Left renal cortex interstitium (tissue), 4 donors: ENCODE measurements at places on chromosomes 5 and 9.

- no peak for DNase-seq
Observed at GRCh38 chr9:115022760-115023434, 92.5 kb upstream of the TNFSF8 start.

- no peak for DNase-seq
Observed at GRCh38 chr9:129242191-129242941, 64.3 kb upstream of the IER5L start.

GRCh38 chr5:112657804-112658203, 79.9 kb upstream of the APC start:
- no peak for DNase-seq

DNA sequence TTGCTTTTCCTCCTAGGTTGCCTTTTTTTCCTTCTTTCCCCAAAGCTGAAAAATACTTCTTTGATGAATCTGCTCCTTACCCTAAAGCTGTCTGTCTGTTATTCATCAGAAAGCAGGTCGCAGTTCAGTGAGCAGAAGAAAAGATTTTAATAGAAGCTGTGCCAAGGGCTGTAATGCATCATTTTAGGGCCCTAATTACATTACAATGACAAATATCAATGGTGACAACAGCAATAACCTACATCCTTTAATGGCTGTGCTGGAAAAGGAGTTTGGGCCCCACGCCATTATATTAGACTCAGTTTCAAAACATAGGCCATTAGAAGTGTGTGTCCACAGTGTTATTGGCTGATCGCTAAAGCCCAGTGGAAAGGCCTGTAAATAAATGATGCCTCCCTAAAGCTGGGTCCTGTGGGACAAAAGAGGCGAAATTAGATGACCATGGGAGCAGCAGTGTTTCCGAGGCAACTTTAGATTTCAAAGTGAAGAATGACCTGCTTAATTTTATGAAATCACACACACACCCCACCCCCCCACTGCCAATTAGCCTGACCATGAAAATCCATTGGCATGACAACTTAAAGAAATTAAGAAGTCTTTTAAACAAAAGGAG, 38.4 kb downstream of the TLE4 start:
- DNase-seq, result no peak

- DNase-seq, result no peak
Observed at GRCh38 chr9:88645879-88646199, 110.9 kb downstream of the NXNL2 start.
